ENCODE measurements at places on chromosomes 6 and 20.

GRCh38 chr20:10504994-10505730 is 70.1 kb downstream of the SLX4IP start:
- no peak for DNase-seq

- DNase-seq: no peak
These were observed 116.5 kb upstream of the EEF1E1 start for GRCh38 chr6:8218861-8219260.

- DNase-seq: peak; percentile 18
These were observed 15.5 kb upstream of the CLDN20 start for GRCh38 chr6:155248008-155249001.

DNA sequence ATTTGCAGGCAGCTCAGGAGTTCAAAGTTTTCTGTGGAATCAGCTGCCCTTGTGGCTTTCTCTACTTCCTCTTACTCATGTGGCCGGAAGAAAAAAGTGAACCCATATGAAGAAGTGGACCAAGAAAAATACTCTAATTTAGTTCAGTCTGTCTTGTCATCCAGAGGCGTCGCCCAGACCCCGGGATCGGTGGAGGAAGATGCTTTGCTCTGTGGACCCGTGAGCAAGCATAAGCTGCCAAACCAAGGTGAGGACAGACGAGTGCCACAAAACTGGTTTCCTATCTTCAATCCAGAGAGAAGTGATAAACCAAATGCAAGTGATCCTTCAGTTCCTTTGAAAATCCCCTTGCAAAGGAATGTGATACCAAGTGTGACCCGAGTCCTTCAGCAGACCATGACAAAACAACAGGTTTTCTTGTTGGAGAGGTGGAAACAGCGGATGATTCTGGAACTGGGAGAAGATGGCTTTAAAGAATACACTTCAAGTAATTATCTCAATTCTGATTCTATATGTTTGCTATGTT is 1.1 kb downstream of the MGME1 start:
- DNase-seq: no peak

GRCh38 chr6:76876922-76877553 is 586.3 kb downstream of the HTR1B start:
- DNase-seq: peak; percentile 79

- DNase-seq: no peak
These were observed 99.5 kb downstream of the POPDC3 start for GRCh38 chr6:105080279-105080678.

- DNase-seq: no peak
These were observed 46.5 kb downstream of the TOX2 start for GRCh38 chr20:43961116-43961515.

GRCh38 chr6:90008908-90009501 is 114.7 kb downstream of the GJA10 start:
- DNase-seq: no peak

DNA sequence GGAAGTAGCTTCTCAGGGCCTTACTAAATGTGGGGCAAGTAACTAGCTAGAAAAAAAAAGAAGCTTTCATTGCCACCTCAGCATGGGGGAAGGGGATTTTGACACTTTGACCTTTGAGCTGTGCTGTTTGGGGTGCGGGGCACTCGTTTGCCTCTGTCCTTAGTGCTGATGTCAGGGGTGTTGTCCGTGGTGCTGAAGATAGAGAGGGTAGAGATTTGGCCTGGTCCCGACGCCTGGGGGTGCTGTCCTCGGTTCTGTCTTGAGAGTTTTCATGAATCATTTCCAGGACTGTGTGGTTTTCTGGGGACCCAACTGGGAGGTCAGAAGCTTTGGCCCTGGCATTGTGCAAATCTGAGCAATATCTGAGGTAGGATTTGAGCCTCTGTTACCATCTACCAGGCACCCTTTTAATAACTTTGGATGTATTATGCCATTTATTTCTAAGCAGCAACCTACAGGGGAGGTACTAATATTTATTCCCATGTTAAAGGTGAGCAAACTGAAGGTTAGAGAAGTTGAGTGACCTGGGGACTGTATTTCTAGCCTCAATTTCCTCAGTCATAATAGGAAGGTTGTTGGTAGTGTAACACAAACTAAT is 78.0 kb downstream of the DLGAP4 start:
- DNase-seq: no peak

DNA sequence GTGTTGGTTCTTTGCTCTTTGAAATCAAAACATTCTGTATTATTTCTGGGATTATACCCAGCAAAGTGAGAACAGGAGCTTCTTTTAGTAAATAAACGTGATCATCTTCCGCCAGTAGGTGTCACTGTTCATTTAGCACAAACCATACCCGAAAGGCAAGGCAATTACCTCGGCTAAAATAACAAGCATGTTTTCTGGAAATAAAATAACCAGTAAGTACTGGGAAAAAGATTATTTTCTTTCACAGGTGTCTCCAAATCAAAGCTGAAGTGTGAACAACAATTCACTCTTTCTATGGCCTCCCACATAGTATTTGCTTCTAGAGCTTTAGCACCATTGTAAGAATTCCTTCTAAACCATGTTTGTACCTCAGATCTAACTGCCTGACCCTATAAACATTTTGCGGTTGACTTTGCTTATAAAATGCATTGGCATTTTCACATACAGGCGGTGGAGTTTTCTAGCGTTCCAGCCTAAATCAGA is 144.6 kb upstream of the AGPAT4 start:
- peak; percentile 82 for DNase-seq

DNA sequence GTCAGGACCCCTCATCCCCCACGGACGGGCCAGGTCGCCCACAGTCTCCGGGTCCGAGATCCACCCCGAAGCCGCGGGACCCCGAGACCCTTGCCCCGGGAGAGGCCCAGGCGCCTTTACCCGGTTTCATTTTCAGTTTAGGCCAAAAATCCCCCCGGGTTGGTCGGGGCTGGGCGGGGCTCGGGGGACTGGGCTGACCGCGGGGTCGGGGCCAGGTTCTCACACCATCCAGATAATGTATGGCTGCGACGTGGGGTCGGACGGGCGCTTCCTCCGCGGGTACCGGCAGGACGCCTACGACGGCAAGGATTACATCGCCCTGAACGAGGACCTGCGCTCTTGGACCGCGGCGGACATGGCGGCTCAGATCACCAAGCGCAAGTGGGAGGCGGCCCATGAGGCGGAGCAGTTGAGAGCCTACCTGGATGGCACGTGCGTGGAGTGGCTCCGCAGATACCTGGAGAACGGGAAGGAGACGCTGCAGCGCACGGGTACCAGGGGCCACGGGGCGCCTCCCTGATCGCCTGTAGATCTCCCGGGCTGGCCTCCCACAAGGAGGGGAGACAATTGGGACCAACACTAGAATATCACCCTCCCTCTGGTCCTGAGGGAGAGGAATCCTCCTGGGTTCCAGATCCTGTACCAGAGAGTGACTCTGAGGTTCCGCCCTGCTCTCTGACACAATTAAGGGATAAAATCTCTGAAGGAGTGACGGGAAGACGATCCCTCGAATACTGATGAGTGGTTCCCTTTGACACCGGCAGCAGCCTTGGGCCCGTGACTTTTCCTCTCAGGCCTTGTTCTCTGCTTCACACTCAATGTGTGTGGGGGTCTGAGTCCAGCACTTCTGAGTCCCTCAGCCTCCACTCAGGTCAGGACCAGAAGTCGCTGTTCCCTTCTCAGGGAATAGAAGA is 978 bp downstream of the HLA-A start:
- no peak for DNase-seq

DNA sequence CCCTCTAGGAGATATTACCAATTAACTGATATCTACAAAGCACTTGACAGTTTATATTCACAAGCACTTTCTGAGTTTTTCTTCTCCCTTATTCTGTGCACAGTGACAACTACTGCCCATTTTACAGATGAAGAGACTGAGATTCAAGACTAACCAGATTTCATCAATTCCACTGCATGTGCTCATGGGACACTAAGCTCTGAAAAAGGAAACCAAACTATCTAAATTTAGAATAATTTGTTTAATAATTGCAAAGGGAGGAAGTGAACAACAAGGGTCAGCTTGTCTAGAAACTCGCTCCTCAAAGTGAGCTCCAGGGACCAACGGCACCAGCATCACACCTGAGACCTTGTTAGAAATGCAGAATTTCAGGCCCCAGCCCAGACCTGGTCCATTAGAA is 50.8 kb upstream of the MYLIP start:
- DNase-seq: no peak

GRCh38 chr6:161481786-161482516 is 208.1 kb upstream of the AGPAT4 start:
- DNase-seq: no peak

DNA sequence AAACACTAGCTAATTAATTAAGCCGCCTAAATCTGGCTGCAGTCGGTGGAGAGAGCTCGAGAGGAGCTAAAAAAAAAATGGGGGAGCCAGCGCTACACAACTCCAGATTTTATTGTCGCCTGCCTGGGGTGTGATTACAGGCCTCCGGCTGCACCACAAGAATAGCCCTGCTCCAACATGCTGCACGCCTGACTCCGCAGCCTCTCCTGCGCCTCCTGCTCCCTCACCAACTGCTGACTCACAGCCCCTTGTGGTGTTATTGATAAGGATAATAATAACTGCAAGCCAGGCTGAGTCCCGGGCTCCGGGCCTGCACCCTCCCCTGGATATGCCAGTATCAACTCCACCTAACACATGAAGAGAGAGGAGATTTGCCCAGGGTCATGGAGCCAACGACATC is 16.8 kb downstream of the SIRPA start:
- DNase-seq: no peak

DNA sequence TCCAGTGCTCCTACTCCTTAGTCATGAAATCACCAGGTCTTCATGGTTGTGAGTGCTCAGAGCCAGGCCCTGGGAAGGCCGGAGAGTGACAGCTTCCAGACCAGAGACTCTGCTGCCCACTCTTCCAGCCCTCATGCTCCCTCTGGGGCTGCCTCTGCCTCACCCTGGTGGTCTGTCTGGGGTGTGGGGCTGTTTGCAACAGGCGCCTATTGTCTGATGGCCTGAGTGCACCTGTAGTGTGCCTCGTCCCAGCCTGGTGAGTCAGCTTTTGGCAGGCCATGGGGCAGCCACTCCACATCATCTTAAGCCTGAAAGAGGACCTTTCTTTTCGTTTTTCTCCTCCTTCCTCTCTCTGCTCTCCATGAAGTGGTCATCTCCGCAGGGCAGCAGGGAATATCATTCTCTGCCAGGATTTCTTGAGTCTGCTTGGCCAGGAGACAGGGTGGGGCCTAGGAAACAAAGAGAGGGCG is 173.8 kb downstream of the VEGFA start:
- no peak for DNase-seq

GRCh38 chr20:58889334-58889760 is 36.8 kb downstream of the GNAS start:
- no peak for DNase-seq

- DNase-seq: no peak
These were observed 78.0 kb upstream of the LYRM2 start for GRCh38 chr6:89716532-89716931.

- DNase-seq: no peak
These were observed 19.7 kb upstream of the SLC22A3 start for GRCh38 chr6:160328447-160328846.

DNA sequence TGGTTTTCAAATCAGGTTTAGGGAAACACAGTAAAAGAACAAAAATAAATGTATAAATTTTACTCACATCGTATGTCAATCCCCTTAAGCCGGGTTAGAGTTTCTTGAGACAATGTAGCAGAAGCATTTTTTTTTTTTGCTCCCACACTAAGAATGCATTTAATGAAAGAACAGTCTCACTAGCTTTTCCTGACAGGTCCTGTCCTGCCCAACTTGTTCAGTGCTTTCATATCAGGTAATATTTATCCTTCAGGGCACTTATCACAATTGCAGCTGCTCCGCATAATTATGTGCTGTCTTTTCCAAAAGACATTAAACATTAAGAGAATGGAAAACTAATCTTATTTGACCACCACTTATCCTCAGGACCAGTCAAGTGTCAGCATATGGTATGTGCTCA is 632.0 kb downstream of the HTR1B start:
- DNase-seq: peak; percentile 30

GRCh38 chr20:32091888-32092346 is 17.6 kb upstream of the TM9SF4 start:
- peak; percentile 76 for DNase-seq

- no peak for DNase-seq
These were observed 26.2 kb downstream of the HDAC2 start for GRCh38 chr6:113944701-113945100.

- DNase-seq: no peak
These were observed 10.9 kb downstream of the LRRC73 start for GRCh38 chr6:43499028-43499815.

- no peak for DNase-seq
These were observed 608.4 kb upstream of the SYNCRIP start for GRCh38 chr6:86251106-86251505.

- DNase-seq: no peak
These were observed 57.1 kb downstream of the AGPAT4 start for GRCh38 chr6:161216616-161217205.

DNA sequence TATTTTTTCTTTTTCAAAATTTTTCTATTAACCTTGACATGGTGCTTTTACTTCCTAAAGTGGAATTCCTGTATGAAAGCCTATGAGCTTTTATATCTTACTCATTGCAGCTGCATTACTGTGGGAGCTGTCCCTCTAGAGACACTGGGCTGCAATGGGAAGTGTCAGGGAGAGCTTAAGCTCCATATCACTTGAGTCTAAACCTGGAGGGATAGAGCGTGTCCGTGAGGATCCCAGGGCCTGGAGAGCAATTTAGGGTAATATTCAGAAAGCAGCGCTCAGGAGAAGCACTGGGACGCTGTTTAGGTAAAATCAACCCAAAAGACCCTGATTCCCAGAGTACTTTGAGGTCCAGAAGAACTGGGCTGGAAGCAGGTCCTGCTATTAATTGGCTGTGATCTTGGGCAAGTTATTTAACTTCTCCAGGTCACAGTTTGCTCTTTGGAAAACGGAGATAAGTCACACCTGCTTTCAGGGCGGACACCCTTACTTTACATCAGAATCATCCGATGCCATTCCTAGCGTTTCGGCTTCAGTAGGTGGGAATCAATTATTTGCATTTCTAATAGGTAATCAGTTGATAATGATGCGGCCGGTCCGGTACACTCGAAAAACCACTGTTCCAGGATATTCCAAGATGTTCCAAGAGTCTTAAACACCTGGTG is 628 bp upstream of the ERGIC3 start:
- DNase-seq: no peak

- peak; percentile 53 for DNase-seq
These were observed 1.0 kb upstream of the APMAP start for GRCh38 chr20:24993337-24994185.

DNA sequence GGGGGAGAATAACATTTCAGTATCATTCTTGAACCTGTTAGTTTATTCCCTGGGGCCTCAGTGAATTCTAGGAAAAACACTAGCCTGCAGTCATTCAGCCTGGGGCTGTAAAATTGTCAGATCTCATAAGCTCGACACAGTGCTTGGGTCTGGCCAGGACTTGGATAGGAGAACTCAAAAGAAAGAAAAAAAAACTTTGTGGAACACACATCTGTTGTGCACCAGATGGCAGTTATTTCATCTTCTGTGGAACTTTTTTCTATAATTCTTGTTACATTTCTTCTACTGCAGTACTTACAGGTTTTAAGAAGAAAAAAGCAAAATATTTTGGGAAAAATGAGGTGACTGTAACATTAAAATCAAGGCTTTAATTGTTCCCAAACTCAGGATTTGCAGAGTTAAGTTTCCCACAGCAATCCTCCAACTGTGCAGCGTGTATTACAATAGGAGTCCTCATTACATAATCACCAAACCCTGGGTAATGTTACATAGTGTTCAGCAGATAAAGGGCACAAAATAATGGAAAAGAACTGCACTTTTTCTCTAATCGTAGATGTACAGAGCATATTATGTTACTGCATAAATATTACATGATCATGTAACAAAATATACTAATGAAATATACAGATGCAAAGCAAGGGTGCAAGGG is 531.1 kb upstream of the CITED2 start:
- DNase-seq: no peak
